ENCODE measurements at places on chromosomes 1 and 21.

GRCh38 chr1:114021665-114022099, 42.4 kb downstream of the OLFML3 start:
- no peak overlapping the region for H3K27ac ChIP-seq
- peaks cover 7% of the 10 kb centered on the region for H3K36me3 ChIP-seq
- no peak for DNase-seq
- H3K27me3 ChIP-seq: peaks cover 1% of the 10 kb centered on the region
- H3K4me3 ChIP-seq: no peak overlapping the region
- no peaks in the 10 kb centered on the region for H3K4me1 ChIP-seq

DNA sequence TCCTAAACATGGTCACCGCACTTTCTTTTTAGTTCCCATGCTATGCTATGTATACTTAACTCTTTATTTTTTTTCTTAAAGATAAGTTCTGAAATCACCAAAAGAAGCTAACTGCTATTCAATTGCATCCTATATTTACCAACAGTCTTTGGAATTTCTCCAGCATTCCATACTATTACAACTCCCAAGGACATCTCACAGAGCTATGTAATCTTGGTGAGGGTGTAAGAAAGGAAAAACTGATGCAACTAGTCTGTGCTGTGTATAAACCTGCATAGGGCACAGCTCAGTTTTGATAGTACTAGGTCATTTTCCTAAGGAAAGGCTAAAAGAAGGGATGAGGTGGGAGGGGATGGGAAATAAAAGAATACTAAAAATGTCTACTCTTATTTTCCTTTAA, 78.0 kb downstream of the PTPN14 start:
- peaks cover 5% of the 10 kb centered on the region for H3K36me3 ChIP-seq
- no peak for DNase-seq
- no peak overlapping the region for H3K4me3 ChIP-seq
- H3K27ac ChIP-seq: no peak overlapping the region
- H3K4me1 ChIP-seq: peaks cover 34% of the 10 kb centered on the region

DNA sequence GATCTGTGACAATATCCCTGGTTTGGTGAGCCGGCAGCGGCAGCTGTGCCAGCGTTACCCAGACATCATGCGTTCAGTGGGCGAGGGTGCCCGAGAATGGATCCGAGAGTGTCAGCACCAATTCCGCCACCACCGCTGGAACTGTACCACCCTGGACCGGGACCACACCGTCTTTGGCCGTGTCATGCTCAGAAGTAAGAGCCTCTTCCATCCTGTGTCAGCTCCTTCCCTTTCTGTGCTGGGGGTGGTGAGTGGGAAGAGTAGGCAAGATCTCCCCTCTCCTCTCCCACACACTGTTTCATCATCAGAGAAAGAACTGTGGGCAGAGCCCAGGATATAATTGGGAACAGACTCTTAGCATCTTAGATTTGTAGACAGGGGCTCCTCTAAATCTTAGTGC, 6.1 kb downstream of the WNT2B start:
- H3K27ac ChIP-seq: no peak overlapping the region
- H3K36me3 ChIP-seq: no peaks in the 10 kb centered on the region
- H3K27me3 ChIP-seq: peaks cover 10% of the 10 kb centered on the region
- no peak overlapping the region for H3K4me3 ChIP-seq

- H3K36me3 ChIP-seq: no peaks in the 10 kb centered on the region
- peak; percentile 91 for DNase-seq
- H3K4me1 ChIP-seq: no peaks in the 10 kb centered on the region
- H3K27ac ChIP-seq: no peak overlapping the region
Measured at GRCh38 chr1:18875107-18875795, 15.8 kb upstream of the TAS1R2 start.

DNA sequence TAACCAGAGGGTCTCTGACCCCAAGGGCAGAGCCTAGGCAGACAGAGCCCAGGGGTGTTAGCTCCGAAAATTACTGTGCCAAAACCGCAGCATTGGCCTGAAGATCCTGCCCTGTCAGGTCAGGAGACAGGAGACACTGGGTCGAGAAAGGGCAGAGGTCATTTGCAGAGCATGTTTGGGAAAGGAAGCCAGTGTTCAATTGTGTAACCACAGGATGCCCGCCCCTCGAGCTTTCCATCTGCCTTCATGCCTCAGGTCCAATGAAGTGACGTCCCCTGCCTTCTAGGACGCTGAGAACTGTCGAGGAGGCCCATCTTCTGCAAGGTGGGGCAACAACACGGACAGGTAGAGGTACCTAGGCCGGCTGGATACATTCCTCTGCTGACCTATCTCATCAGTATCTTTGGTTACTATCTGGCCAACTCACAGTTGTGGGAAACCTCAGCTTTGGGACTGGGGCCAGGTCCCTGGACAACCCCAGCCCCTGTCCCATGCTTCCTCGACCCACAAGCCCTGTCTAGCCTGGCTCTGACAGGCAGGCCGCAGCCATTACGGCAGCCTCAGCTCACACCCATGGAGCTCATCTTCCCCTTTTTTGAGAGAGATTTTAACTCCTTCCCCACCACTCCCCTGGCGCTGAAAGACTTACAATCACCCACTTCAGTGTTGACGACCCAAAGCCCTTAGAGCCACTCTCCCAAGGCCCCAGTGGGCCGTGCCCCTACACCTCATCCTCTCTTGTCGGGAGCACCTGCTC, 1.3 kb downstream of the ARL8A start:
- H3K4me3 ChIP-seq: peak overlapping the region; percentile 97
- H3K36me3 ChIP-seq: peaks cover 8% of the 10 kb centered on the region
- H3K27me3 ChIP-seq: peaks cover 17% of the 10 kb centered on the region
- H3K27ac ChIP-seq: peak overlapping the region; percentile 85
- no peak for DNase-seq

GRCh38 chr21:41419921-41420862, 5.8 kb upstream of the MX1 start:
- peak overlapping the region; percentile 57 for H3K27ac ChIP-seq
- DNase-seq: peak; percentile 72
- peaks cover 12% of the 10 kb centered on the region for H3K27me3 ChIP-seq
- H3K4me3 ChIP-seq: peak overlapping the region; percentile 86
- no peaks in the 10 kb centered on the region for H3K36me3 ChIP-seq
- H3K4me1 ChIP-seq: peaks cover 10% of the 10 kb centered on the region

Measured in endothelial cell (in vitro differentiated cells).